Stimulated activated effector memory CD8-positive, alpha-beta T cell treated with anti-CD3 and anti-CD28 coated beads, Interleukin-12 subunit alpha, Interleukin-12 subunit beta, amount 100 ng/mL, for 72 hours (primary cell): ENCODE measurements at places on chromosomes 6 and 20.

DNA sequence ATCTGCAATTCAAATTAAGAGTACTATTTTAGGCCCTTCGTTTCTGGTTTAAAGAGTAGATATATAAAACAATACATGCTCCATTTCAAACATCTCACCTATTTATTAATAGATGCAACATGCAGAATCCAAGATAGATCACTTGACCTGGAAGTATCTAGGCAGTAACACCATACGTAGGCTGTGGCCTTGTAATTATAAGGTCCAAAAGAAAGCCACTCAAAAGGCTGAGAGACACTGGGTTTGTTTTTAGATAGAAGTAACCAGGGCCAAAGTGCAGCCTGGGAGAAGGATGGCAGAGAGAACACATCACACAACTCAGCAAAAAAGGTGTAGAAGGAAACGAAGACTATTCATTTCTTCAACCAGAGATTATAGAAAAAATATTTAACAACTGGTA, 8.4 kb upstream of the GFOD1 start:
- DNase-seq = no peak

- DNase-seq = peak; percentile 66
Measured at GRCh38 chr6:156963712-156964700, 186.8 kb downstream of the ARID1B start.

DNA sequence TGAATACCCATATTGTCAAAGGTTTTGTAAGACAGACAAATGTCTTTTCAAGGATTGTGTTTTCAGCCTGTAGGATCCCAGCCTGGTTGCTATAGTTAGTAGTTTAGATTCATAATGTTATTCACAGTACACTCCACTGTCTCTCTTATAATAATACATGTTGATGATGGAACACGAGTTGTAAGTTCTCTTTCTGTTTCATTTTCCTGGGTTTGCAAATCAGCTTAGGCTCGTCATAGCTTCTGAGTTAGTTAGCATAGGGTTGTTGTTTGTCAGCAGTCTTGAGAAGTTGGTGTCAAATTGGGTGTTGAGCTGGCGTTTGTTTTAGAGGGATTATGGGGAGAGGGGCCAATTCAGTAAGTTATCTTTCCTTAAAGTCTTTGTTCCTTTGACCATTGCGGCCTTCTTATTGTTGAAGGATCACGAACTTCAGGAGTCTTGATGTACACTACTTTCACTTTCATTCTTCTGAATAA, 45.8 kb downstream of the QKI start:
- peak; percentile 52 for DNase-seq

- no peak for DNase-seq
Measured at GRCh38 chr20:51660672-51661608, 107.2 kb downstream of the ATP9A start.

DNA sequence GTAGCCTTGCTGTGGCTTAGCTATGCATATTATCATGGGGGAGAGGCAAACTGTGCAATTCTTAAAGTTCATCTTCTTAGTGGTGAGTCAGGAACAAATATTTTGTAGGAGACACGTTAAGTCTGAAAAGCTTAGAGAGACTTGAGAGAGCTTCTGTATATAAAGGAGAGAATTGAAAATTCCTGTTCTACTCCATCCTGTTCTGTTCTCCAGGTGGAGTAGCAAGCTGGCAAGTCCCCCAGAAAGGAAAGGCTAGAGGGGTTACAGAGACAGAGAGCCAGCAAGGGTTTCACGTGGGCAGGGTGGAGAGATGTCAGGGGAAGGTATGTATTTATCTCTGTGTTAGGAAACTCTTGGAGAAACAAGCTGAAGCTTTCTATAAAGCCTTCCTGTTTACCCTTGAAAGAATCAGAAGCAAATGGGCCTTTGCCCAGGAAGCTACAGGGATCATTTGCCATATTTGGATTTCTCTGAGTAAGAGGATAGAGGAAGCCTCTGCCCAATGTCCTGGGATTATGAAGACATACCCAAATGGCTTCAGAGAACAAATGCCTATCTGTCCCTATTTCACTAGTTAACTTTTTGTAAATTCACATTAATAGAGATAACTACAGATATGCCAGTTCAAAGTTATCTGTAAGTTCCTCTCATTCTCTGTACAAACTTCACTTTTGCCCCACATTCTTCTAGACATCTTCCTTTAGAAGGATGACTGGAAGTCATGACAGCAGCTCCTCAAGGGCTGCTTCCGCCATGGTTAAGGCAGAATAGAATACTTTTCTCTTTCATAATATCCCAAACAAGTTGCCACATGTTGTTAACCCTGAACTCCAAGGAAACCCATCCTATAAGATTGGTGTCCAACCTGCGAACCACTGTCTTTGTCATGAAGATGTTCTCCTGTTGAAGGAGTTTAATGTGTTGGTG, 126.7 kb upstream of the NEDD9 start:
- no peak for DNase-seq
